ENCODE measurements at places on chromosomes 2 and 18. TPM values are rescaled to one million over a fixed set of nuclear protein-coding genes. Genes with fewer than 3 reads are reported as not detected.

- no peak for DNase-seq
These were observed 275.7 kb upstream of the SPRED2 start for GRCh38 chr2:65708086-65708485.

- no peak for DNase-seq
These were observed 2.6 kb downstream of the PRSS56 start for GRCh38 chr2:232522623-232523401.

Gene ERMN
- 0.47 TPM for total RNA-seq

Gene ASAP2
- total RNA-seq = 31.0 TPM

DNA sequence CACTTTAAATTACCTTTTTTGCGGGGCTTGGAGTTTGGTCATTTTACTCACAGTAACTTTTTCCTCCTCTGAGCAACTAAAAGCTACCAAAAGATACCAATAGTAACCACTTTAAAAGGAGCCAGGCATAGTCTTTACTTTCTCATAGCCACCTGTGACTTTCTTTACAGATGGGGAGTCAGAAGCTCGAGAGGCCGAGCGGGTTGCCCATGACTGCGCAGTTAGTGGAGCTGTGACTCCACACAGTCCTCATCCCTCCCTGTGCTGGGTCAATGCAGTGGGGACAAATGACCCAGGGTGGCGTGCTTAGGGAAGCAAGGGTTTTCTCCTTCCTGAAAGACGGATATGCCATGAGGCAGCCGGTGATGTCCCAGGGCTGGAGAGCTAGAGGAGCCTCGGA is 11.9 kb downstream of the LCT start:
- no peak for DNase-seq

DNA sequence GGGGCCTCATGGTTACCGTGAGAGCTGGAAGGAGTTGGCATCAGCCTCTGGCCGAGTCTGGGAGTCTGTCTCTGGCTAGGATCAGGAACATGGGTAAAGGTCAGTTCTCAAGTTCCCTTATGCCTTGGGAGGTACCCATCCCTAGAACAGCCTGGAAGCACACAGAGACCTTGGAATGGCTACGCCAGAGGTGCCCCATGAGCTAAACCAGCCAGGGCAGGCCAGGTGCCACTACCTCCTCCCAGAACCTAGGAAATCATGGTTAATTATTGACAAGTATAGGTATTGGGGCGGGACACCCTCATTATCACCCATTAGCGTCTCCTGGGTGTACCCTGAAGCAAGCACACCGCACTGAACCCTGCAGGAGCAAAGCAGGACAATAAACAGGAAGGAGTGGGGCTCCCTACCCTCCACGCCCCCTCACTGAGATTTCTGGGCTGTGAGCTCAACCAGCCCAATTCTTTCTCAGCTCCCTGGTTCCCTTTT is 3.0 kb upstream of the ASPRV1 start:
- no peak for DNase-seq

Measured in occipital lobe (tissue), 3 donors.